ENCODE measurements at places on chromosomes 6 and 20.

DNA sequence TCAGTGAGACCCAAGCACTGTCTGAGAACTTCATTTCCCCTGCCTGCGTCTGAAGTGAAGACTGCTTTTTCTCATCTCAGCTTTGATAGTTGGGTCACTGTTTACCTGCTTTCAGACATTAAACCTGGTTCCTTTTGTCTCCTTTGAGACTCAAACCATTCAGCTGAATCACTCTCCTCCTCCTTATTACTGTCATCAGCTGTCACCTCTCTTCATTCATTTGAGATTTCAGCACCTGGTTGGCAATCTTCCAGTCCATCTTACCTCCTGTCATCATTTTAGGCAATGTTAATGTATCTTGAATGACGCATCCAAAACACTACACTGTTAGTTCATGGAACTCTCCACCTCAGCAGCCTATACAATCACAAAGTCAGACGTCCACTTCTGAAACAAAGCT, 34.3 kb upstream of the SOX4 start:
- no peak for DNase-seq

GRCh38 chr6:106090001-106090400, 3.9 kb downstream of the PRDM1 start:
- DNase-seq: no peak

DNA sequence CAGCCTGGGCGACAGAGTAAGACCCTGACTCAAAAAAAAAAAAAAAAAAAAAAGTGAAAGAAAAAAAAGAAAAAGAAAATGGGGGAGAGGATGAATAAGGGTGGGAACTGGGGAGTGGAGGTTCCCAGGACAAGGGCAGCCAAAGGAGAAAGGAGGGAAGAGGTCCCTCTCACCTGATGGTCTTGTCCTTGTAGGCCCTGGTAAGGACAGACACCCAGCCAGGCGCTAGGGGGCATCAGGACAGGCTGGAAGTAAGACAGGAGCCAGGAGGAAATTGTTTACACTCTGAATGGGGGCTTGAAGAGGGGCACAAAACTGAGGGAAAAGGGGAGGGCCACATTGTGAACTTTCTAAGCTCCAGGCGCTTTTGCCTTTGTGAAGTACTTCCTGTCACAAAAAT, 2.3 kb upstream of the ALDH5A1 start:
- peak; percentile 49 for DNase-seq

DNA sequence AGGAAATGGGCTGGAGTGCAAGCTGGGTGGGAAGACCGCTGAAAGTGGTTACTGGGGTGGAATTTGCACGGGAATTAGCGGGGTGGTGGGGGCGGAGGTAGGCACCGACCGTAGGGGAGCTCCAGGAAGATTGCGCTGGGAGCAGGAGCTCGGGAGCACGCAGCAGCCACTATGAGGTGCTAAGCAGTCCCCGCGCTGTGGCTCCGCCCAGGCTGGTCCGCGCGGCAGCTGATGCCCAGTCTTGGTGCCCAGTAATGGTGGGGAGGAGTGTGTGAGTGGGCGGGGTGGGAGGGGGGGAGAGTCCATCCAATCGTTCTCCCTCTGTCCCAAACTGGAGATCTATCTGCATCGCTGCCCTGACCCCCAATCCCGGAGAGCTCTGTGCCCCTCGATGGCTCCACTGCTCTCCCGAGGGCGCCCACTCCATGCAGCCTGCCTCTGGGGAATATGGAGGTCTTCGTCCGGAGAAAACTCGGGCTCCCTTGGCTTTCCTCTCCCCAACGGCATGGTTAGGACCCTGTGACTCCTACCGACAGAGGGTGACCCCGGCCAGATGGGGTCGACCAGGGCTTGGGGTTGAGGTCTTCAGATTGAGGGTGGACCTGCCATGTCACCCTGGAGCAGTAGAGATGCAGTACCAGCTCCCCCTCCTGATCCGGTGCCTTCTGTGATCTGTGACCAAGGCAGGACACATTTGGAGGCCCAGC, 5.3 kb downstream of the TP53TG5 start:
- no peak for DNase-seq

GRCh38 chr6:71544906-71545305, 256.3 kb downstream of the OGFRL1 start:
- DNase-seq: no peak

DNA sequence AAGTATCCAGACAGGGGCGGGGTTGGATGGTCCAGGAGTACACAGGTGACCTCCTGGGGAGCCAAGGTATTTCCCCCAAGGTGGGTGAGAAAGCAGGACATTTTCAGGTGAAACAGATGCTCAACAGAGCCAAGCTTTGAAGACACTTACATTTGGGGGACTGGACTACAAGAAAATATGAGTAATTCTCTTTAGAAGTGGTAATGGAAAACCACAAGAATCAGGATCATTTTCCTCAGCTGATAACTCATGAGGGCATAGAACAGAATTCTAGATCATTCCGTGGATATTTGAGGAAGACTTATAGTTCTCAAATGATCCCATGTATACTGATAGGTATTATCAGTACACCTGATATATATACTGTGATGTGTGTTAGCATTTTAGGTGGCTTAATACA, 89.9 kb downstream of the UST start:
- DNase-seq: no peak

GRCh38 chr6:167240034-167240541, 51.0 kb upstream of the UNC93A start:
- DNase-seq: no peak

DNA sequence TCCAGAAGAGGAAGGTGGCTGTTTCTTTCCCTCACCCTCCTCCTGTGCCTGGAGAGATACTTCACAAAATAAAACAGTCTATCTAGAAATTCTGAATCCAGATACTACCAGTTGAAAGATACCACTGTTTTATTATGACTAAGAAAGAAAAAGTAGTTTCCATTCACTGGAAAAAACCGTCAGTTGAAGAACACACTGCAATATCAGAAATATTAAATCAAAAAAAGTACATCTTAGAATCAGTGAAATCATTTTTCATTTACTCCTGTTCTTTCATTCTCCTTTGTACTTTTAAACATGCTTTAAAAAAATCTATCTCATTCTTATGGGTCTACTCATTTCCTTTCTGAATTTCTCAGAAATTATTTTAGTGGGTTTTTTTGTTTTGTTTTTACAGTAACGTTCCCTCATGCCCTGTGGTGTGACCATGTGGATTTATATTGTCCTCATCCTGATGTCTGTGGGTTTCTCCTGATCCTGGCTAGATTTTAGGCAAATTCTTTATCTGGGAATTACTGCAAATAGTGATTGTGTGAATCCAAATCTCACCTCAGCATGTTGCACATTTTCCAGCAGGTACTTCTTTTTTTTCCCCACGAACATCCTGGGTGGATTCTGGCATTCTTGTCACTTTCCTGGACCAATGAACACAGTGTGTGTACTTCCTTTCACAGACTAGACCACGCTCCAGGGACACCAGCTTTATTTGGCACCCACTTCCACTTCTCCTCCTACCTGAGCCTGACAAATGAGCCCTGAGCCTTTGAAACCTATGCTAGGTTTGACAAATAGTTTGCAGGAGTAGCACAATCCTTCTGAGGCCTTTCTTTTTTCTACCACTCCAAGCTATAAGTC, 114.0 kb upstream of the LAMP5 start:
- no peak for DNase-seq

GRCh38 chr6:120614723-120615122, 719.6 kb downstream of the TBC1D32 start:
- no peak for DNase-seq

DNA sequence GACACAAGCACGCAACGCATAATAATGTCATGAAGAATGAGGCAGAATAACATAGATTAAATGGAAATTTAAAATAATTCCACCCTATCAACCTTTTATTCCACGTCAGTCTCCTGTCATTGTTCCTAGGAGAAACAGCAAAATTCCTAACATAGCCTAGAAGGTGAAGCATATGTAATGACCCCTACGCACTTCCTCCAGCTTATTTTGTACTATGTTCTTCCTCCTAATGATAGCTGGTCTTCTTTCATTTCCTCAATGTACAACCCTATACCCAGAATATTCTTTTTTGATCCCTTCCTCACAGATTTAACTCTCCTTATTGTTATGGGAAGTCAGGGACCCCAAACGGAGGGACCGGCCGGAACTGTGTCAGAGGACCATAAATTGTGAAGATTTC, 122.0 kb upstream of the CARMIL1 start:
- no peak for DNase-seq

DNA sequence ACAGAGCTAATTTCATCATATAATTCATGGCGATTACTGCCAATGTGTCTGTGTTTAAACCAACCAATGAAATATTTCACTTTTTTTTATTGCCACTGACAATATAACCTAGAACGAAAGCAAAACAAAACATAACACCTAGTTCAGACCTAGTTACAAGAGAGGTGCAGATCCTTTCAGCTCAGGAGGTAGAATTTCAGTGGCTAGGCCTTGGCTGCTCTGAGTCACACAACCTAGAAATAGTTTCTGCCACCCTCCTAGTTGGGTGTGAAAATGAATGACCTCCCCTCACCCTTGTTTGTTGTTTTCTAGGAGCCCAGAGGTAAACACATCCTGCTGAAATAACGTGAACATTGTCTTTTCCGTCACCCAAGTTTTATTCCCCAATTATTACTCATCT, 356.3 kb downstream of the HTR1B start:
- no peak for DNase-seq

DNA sequence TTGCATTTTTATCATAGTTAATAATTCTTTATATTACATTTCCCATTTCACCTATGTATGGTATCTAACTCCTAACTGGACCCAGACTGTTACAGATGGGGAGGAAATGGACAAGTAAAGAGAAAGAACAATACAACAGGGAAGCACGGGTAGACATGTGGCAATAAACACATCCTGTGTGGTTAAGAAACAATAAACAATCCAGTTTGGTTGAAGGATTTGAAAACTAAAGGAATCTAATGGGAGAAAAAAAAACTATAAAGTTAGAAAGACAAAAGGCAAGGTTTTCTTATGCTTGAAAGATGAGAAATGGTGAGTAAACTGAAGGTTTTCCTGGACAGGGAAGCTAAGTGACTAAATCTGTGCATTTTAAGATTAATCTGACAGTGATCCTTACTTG, 34.9 kb upstream of the ALDH8A1 start:
- DNase-seq: no peak

DNA sequence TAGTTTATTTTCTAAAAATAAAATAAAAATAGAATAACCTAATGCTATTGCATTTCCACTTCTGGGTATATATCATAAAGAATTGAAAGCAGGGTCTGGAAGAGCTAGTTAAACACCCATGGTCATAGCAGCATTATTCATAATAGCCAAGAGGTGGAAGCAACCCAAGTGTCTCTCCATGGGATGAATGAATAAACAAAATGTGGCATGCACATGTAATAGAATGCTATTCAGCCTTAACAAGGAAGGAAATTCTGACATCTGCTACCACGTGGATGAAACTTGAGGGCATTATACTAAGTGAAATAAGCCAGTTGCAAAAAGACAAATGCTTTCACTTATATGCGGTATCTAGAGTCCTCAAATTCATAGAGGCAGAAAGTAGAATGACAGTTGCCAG, 130.8 kb downstream of the TIAM2 start:
- DNase-seq: no peak

- DNase-seq: no peak
These were observed 38.8 kb upstream of the ZFP64 start for GRCh38 chr20:52230409-52230808.

GRCh38 chr6:32170294-32170693, 5.6 kb downstream of the AGPAT1 start:
- DNase-seq: no peak

DNA sequence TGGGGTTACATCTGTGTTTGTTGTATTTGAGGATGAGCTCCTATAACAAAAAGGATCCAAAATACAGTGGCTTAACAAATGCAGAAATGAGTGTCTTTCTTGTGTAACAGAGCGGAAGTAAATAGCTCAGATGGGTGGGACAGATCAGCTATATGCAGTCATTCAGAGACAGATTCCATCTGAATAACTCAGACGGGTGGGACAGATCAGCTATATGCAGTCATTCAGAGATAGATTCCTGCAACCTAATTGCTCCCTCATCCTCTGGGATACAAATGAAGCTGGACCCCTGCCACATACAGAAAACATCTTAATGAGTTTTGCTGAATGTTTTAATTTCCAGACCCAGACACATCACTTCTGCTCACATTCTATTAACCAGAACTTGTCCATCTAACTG, 332.3 kb downstream of the BCKDHB start:
- DNase-seq: no peak

DNA sequence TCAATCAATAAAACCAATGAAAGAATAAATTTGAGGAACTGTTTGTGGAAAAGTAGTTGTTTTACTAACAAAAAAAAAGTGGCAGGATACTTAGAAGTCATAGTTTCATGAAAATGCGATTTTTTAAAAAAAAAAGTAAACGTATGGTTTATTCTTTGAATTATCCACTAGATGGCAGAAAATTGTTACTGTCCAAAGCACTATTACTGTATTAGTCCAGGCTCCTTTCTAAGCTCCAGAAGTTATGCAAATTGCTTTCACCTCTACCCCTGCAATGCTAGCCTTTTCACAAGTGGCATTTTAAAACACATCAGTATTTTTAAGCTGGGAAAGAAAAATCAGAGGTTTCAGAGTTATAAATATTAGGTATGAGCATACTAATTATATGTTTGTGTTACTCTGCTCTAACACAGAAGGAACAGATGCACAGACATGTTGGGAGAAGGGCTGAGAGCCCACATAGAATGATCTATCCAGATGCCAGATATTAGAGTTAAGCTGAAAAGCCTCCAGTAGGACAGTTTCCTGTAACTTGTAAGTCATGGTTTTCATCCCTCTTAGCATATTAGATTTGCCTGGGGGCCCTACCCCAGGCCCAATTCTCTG, 63.9 kb downstream of the FHL5 start:
- no peak for DNase-seq

DNA sequence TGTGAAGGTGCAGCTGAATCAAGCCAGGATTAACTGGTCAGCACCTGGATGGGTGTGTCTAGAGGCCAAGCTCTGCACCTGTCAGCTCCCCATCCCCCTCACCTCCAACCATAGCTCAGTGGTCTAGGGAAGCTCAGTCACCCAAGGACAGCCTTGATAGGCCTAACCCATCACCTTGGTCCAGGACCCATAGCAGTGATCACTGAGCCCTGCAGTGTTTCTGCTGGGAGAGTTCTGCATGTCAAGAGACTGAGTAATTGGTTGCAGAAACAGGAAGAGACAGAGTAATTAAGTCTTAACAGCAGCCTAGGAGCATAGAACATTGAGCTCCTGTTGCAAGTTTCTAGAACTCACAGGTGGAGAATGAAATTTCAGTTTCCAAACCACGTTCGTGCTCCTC, 18.7 kb upstream of the RALGAPB start:
- DNase-seq: no peak

DNA sequence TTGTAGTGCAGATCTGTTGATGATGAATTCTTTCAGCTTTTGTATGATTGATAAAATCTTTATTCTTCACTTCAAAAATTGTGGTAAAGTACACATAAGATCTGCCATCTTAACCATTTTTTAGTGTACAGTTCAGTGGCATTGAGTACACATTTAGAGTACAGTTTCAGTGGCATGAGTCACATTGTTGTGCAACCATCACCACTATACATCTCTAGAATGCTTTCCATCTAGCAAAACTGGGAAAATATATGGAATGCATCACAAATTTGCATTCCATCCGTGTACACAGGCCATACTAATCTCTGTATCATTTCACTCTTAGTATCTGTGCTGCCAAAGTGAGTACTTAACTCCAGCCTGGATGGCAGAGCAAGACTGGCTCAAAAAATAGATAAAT, 28.7 kb downstream of the SIRPD start:
- no peak for DNase-seq
